Fibroblast of lung (primary cell): ENCODE measurements at places on chromosomes 13 and 19.
A peak's percentile ranks its signal among the peaks of the same experiment; 100 is the strongest.

GRCh38 chr13:100306030-100306429 lies 217.1 kb downstream of the PCCA start:
- DNase-seq = no peak

- no peak for DNase-seq
Observed at GRCh38 chr13:112479389-112479788, 103.2 kb downstream of the SPACA7 start.

DNA sequence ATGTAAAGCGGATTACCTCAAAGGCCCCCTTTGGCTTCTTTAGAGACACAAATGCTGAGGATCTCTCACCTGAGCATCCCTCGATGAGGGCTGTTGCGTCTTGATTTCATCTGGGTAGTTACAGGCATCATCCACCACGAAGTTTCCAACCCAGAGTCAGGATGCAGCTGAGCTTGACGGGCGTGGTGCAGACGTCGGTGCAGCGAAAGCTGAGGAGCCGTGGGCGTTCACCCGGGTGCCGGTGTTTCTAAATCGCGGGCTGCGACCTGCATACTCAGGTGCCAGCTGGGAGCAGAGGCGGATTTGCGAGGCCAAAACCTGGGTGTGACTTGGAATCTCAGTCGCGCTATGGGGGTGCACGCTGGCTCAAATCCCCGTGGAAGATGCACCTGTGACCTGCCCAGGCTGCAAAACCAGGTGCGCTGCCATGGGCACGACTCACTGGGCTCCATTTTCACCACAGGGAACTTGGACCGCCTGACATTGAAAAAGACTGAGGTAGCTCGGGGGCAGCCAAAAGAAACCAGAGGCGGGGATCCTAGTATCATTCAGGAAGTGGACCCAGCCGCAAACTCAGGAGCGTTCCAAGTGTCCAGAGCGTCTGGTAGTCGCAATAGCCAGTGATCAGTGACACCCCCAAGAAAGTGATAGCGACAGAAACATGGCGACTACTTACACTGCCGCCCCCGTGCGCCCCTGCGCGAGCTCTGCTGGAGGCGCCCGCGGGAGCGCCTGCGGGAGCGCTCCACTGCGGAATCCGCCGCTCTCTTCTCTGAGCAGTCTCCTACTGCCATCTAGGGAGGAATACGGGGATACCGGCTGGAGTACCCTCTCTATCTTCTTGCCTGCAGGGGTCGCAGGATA lies 36.4 kb upstream of the IGFL4 start:
- DNase-seq = peak; percentile 79

- DNase-seq = no peak
Observed at GRCh38 chr19:53621885-53622740, 9.7 kb upstream of the DPRX start.

DNA sequence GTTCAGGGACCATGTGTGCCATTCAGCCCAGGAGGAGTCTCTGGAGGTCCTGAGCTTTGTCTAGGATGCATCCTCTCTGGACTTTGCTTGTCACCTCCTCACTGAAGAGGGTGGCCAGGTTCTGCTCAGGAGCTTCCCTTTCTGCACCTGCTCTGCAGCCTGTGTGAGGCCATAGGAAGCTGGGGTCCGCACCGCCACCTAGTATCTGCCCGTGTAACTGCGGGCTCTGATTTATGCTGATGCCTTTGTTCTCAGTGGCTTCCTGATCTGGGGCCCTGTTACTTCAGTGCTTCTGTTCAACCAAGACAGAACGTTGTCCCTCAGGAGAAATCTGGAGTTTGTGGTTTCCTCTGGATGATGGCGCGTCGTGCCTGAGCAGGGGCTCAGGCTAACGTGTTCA lies 15.5 kb downstream of the ZNF610 start:
- DNase-seq = no peak

- DNase-seq = peak; percentile 62
Observed at GRCh38 chr19:11881151-11881800, 6.3 kb upstream of the ZNF69 start.

GRCh38 chr19:13646758-13647157 lies 117.6 kb upstream of the MRI1 start:
- no peak for DNase-seq

DNA sequence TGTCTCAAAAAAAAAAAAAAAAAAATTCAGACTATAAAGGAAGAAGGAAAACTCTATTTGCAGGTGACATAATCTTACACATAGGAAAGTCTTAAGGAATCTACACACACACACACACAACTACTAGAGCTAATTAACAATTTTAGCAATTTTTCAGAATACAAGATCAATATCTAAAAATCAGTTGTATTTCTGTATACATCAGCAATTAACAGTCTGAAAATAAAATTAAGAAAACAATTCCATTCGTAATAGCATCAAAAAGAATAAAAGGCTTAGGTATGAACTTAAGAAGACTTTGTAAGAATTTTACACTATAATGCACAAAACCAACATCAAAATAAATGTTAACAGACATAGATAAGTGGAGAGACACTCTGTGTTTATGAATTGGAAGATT lies 15.6 kb upstream of the CALM3 start:
- DNase-seq = no peak

DNA sequence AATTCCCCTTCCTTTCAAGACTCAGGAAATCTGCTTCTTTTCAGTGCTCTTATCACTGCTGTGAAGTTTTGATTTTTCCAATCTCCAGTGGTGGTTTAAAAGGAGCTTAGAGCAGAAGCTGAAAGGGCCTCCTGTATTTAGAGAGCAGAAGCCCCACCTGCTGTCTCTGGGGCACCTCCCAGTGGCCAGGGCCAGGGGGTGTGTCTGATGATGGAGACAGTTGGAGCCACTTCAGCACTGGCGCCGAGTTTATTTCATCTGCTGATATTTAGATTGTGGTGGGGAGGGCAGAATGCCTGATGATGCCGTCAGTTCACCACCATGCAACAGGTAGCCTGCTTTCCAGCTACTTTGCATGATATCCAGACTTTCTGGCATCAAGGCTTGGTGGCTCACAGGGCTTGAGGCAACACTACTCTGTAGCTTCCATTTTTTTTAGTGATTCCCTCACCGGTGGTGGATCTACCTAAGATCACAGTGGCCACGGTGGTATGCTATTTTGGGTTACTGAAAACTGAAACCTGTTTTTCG lies 371.9 kb downstream of the KCNRG start:
- DNase-seq = peak; percentile 80

- DNase-seq = peak; percentile 75
Observed at GRCh38 chr19:872266-872951, 12.9 kb downstream of the CFD start.

DNA sequence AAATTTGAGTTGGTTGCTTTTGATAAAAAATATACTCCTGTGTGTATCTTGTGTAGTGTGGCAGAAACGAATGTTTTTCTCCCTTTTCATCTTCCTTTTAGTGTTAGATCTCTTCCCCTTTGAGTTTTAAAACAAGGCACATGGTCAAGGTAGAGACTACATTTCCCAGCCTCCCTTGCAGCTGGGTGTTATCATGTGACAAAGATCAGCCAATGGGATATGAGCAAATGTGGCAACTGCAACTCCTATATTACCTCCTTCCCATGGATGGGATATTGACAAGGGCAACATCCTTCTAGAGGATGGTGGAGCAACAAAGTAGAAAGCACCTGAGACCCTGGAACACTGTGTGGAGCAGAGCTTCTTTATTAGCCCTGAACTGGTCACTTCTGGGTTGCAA lies 42.4 kb downstream of the ADGRE3 start:
- DNase-seq = no peak

DNA sequence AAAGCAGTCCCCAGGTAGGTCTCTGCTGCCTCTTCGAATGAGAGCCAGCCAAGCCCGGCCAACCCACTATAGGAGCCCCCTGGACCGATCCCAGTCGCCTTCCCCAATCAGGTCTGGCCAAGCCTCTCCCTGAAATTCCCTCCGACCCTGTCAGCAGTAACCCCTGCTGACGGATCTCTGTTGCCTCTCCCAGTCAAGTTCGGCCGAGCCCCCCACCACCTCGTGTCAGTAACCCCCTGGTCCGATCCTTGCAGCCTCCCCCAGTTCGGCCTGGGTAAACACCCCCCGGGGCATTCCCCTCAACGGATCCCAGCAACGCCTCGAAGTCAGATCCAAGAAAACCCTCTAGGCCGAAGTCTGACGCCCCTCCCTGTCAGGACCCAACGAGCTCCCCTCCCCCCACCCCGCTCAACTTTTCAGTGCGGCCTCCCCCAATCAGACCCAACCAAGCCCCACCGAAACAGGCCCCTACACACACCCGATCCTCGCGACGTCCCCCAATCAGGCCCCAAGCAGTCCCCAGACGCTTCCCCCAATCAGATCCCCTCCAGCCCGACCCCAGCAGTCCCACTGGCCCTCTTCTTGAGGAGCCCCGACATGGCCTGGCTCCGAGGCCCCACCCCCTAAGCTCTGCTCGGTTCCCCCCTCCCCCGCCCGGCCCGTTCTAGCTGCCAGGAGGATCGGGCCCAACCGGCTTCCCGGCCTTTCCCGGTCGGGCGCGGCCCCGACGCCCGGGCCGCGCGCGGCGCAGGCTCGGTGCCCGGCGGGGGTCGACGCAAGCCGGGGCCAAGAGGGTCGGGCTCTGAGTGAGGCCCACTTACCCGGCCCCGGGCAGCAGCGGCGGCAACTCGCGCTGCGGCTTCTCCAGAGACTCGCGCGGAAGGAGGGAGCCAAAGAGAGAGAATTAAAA lies 1.8 kb downstream of the TNPO2 start:
- peak; percentile 80 for DNase-seq

- DNase-seq = no peak
Observed at GRCh38 chr13:93004919-93005318, 221.7 kb upstream of the GPC6 start.

- no peak for DNase-seq
Observed at GRCh38 chr13:20415306-20415679, 110.4 kb downstream of the CRYL1 start.

- peak; percentile 35 for DNase-seq
Observed at GRCh38 chr19:48102870-48103751, 7.5 kb downstream of the PLA2G4C start.

GRCh38 chr13:33937373-33938098 lies 119.6 kb downstream of the RFC3 start:
- DNase-seq = peak; percentile 26

GRCh38 chr13:66427458-66427861 lies 802.7 kb downstream of the PCDH9 start:
- no peak for DNase-seq

DNA sequence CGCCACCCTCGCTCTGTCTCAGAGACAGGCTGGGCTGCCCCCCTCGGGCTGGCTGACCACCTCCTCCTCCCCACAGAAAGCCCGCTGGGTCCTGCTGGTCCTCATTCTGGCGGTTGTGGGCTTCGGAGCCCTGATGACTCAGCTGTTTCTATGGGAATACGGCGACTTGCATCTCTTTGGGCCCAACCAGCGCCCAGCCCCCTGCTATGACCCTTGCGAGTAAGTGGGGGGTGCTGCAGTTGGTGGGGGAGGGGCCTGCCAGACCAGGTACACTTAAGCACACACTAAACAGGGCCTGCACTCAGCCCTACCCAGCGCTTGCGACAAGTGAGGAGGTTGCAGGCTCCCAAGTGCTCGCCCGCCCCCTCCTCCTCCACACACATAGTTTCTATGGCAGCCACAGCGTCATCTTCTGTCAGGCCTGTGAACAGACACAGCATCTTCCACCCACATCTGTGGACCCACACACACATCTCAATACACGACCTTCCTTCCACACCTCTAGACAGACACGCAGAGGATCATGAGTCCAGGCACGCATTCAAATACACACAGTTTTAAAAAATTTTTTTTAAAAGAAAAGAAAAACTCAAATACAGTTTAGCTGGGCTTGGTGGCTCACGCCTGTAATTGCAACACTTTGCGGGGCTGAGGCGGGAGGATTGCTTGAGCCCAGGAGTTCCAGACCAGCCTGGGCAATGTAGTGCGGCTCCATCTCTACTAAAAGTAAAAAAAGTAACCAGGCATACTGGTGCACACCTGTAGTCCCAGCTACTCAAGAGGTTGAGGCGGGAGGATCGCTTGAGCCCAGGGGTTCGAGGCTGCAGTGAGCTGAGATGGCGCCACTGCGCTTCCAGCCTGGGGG lies 18.4 kb downstream of the PLD3 start:
- DNase-seq = peak; percentile 71

GRCh38 chr13:75129331-75129730 lies 352.6 kb downstream of the TBC1D4 start:
- no peak for DNase-seq

DNA sequence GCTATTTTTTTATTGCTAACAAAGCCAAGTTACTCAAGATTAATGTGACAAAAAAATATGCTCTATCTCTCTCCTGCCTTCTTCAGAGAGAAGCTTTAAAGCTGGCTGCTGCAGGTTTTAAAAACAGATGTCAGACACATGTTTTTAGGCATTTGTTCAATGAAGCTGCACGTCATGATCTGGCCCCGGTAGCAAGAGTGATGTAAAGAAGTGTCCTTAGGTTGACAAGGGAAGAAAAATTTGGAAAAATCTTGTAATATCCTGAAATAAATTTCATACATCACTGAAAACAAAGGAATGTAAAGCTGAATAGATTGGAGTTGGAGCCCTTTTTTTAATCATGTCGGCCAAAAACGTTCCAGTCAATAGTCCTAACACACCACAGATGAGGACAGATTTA lies 531.4 kb upstream of the NBEA start:
- peak; percentile 56 for DNase-seq

GRCh38 chr13:114110091-114110829 lies 22.2 kb downstream of the RASA3 start:
- DNase-seq = no peak

DNA sequence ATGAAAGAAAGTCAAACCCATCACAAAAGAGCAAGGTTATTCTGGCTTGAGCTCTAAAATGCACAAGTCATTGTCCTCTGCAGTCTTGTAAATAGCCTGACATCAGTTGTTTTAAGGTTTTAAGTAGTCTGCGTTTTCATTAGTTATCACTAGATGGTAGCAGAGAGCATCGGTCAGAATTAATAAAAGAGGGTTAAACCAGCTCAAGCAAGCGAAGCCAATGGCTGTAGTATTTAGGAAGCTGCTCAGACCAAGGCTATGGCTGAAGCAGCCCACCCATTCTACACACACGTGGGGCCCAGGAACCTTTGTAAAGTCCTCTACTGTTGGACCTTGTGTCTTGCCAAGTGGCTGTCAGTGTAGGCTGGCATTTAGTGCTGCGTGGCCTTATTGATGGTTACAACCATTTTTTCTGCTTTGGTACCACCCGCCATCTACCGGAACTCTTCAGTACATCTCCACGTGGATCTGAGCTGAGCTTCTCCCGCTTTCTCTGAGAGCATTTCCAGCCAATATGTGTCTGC lies 13.3 kb upstream of the ZNF57 start:
- DNase-seq = peak; percentile 47

- DNase-seq = peak; percentile 53
Observed at GRCh38 chr19:14072535-14073260, at the start of gene MISP3. TSS of gene MISP3 (plus strand) at chr19:14072786. CDS start at chr19:14073310, 524 bp downstream.

- DNase-seq = peak; percentile 6
Observed at GRCh38 chr13:39822437-39822836, 167.0 kb downstream of the COG6 start.

GRCh38 chr19:18223860-18224524 lies 2.2 kb downstream of the PDE4C start:
- DNase-seq = no peak

DNA sequence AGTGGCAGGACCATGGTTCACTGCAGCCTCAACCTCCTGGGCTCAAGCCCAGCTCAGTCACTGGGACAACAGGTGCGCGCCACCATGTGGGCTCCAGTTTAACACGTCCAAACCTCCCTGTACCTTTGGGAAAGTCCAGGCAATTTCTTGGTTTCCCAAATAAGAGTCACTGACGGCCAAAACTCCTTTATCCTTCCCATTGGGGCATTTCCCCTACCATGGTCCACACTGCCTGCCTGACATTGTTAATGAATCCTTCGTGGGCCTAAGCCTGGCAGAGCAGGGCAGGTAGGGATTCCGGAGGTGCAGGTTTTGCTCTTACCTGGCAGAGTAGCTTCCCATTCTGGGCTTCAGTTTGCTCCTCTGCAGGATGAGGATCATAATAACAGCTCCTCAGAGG lies 66.2 kb upstream of the TM9SF2 start:
- no peak for DNase-seq

GRCh38 chr19:44807162-44807561 lies 1.7 kb upstream of the BCAM start:
- no peak for DNase-seq
